ENCODE measurements at places on chromosomes 2 and 18.
A peak's percentile ranks its signal among the peaks of the same experiment; 100 is the strongest.

DNA sequence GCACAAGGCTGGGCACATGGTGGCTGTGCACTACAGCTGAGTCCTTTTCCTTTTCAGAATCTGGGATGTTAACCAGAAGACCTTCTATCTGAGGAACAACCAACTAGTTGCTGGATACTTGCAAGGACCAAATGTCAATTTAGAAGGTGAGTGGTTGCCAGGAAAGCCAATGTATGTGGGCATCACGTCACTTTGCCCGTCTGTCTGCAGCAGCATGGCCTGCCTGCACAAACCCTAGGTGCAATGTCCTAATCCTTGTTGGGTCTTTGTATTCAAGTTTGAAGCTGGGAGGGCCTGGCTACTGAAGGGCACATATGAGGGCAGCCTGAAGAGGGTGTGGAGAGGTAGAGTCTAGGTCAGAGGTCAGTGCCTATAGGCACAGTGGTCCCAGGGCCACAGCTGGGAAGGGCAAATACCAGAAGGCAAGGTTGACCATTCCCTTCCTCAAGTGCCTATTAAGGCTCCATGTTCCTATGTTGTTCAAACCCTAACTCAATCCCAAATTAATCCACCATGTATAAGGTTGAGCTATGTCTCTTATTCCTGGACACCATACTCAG, 2.2 kb downstream of the IL1RN start:
- DNase-seq = no peak

DNA sequence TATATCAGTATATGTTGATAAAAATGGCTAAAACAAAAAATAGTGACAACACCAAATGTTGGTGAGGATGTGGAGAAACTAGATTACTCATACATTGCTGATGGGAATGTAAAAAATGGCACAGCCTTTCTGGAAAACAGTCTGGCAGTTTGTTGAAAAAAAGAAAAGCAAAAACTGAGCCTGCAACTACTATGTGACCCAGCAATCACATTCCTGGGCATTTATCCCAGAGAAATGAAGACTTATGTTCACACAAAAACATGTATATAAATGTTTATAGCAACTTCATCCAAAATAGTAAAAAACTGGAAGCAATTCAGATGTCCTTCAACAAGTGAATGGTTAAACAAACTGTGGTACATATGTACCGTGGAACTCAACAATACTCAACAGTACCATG, 7.5 kb upstream of the KDSR start:
- DNase-seq = no peak

GRCh38 chr2:54572636-54573536, 116.8 kb downstream of the SPTBN1 start:
- DNase-seq = peak; percentile 14

GRCh38 chr2:72116081-72116533, 31.6 kb downstream of the CYP26B1 start:
- DNase-seq = peak; percentile 22

GRCh38 chr2:221571551-221572218, 419 bp downstream of the EPHA4 start:
- DNase-seq = no peak

- no peak for DNase-seq
These were observed 17.5 kb downstream of the TGOLN2 start for GRCh38 chr2:85310330-85310729.

DNA sequence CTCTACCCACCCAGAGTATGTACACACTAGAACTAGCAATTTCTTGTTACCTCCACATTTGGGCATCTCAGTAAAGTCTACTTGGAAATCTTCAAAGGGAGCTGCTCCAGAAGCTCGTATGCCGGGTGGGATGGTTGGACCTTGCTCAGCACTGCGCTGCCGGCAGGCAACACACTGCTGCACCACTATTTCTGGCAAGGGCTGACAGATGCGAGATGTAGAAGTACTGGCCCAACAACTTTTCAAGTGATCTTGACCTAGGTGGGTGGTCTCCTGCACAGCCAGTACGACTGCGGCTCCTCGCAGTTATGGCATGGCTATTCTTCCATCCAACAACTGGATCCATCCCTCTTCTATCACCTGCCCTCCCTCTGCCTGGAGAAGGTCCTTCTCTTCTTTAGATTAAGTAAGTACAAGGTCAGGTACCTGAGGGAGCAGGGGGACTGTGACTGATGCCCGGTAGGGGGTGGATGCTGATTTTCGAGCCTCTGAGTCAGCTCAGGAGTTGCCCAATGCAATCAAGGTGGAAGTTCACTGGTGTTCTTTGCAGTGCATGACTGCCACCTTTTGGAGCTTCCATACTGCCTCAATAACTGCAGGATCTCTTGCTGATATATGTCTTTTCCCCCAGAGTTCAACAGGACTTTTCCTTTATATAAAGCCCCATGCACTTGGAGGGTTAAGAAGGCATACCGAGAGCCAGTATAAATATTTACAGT, 100.4 kb upstream of the SLC1A4 start:
- peak; percentile 21 for DNase-seq

All from SW 1271 (cell line).